ENCODE measurements at places on chromosomes 11 and 22.

DNA sequence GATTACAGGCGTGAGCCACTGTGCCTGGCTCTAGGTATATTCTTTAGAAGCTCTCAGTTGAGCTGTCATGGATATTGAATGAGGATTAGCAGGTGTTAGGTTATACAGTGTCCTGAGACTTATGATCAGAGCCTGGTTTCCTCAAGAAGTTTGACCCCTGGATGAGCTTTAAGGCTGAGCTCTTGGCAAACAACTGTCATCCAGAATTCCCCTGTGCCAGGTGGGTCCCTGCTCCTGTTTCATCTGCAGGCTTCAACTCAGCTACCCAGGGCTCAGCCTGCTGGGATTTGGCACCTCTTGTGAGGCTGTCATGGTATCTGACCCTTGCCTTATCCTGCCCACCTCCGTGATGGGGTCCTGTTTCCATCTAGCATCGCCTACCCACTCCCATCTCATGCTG is 24.3 kb downstream of the SERPINH1 start:
- DNase-seq, result no peak

- DNase-seq, result no peak
These were observed 1.2 kb downstream of the MAJIN start for GRCh38 chr11:64970731-64971151.

DNA sequence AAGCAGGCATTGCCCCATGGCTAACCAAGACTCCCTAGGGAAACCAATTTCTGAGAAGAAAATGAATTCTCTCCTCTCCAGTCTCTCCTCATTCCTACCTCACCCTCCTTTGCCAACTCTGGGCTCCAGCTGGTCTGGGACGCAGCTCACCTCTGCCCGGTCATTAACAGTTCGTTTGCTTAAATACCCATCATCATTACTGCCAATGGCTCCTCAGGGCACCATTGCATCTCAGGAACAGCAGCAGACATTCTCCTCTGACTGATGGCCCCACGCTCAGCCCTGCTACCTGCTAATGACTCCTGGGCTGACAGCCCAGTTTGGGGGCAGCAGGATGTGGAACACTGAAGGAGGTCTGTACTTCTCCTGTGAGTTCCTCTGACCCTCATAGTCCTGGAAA is 462.0 kb downstream of the INSC start:
- no peak for DNase-seq

DNA sequence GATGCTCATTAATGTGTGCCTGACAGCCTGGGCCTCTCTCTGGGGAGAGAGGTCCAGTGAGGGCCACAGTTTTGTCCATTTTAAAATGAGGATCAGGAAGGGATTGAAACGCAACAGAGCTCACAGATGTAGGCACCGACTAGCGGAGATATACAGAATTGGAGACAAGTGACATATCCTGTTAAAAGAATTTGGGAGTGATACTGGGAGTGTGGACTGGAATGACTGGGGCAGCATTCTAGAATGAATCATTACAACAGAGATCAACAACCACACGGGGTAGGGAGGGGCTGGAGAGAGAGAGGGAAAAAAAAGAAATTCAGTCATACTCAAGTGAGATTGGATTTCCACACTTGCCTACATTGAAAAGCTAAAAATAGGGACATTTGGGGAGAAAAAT is 2.5 kb upstream of the NCAM1 start:
- DNase-seq, result no peak

DNA sequence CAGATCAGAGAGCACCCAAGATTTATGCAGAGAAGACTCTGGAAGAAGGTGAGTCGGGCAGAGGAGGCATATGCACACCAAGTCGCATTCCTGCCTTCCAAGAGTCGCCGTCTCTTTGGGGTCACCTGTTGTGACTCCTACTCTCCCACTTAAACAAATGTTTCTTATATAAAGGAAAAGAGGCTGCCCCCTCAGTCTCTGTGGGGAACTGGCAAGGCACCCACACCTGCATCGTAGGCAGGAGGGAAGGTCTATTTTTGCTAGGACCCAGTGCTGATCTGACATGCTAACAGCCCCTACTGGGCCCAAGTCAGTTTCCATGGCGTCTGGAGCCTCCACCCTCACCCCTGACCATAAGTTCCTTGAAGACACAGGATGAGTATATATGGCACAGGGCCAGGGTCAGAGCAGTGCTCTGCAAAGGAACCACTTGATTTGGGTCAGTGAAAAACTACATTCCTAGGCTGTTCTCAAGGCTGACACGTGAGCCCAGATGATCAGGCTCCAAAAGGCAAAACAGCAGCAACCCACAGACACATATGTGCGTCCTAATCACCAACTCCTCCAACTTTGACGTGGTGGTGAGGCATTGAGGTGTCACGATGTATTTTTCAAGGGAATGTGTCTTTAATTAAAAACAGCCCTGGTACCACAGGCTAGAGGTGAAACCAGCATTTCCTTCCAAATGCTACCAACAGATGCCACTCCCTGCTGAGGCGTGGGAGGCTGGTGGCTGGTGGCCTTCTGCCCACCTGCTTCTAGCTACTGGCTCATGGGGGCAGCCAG is 55.6 kb upstream of the CSNK2A3 start:
- DNase-seq, result no peak

DNA sequence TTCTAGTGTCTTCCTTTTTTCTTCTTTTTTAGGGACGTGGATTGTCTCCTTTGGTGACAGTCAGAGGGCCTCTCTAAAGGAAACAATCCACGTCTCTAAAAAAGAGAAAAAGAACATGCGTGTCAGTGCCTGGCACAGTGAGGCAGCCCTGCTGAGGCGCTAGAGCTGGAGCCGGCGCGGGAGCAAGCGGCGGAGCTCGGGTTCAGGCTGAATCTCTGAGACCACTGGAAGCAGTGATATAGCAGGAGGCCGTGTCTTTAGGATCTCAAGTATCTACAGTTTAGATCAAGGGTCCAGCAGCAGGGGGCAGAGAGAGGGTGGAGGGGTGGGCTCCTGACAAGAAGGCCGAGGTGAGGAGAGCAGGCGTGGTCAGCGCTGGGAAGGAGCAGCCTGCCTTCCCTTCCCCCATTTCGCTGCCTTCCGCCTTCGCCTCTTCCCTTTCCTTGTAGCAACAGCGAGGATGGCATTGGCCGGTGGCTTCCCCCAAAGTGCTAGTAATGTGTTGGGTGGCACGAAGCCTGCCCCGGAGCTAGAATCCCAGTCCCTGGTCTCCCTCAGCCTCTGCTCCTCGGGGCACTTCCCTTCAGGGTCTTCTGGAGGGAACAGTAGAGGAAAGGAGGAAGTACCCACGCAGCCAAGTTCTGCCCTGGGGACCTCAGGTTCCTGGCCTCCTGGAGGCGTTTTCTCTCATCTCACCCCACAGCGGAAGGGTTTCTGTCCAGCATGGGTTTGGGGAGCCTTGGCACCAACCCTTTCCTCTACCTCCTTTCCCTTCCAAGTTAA is 28.2 kb upstream of the RAB1B start:
- no peak for DNase-seq
